ENCODE measurements at places on chromosomes 3 and 15.

DNA sequence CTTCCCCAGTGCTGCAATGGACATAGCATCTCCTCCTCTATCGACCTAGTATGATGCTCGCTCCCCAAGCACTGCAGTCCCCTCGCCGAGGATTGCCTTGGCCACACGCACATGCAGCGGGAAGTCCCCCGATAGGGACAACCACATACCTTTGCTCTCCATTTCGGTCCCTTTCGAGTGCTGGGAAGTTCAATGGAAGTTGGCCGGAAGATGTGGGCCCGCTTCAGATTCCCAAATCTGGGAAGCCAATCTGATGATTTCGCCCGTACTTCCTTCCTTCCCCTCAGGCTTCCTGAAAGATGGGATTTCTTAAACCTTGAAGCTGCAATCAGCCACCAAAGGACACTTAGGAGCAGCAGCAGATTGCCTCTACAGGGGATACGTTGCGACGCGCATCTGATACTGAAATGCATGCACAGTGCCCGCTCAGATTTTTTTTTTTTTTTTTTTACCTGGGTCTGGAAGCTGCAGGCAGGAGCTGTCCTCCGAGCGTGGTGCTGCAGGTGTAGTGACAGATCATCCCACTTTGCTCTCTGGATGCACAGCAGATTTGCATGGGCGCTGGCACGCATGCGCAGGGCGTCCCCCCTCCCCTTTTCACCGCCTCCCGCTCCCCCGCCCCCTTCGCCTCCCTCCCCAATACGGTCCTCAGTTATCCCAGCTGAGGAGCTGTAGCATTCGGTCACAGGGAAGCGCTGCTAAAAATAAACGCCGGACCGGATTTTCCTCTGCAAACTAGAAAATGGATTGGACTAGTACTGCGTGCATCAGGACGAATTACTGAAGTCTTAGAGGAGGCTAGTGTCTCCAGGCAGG is at the start of gene FGF12:
Gene FGF12, minus strand, starts transcription at position 510 of the 816 bp plus-strand sequence.
- no peak for DNase-seq

DNA sequence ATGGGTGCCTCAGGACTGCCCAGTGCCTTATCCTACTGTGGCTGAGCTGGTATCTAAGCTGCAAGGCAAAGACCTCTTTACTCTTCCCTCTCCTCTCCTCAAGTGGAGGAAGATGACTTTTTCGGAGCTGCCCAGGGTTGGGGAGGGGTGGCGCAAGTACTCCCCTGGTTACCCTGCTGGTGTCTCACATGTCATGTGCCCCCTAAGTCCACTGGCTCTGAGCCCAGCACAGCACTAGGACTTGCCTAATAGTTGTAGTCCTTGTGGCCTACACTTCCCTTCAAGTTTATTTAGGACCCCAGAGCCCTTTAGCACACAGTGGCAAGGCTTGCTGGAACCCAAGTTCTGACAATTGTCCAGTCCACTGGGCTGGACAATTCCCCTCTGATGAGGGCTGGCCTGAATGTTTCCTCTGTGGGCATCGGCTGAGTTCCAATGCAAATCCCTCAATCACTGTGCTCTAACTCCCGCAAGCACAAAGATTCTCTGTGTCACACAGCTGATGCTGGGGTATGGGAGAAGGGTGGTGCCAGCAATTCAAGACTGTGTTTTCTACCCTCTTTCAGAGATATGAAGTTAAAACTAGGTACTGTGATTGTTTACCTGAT is 60.4 kb downstream of the UQCC5 start:
- no peak for DNase-seq

DNA sequence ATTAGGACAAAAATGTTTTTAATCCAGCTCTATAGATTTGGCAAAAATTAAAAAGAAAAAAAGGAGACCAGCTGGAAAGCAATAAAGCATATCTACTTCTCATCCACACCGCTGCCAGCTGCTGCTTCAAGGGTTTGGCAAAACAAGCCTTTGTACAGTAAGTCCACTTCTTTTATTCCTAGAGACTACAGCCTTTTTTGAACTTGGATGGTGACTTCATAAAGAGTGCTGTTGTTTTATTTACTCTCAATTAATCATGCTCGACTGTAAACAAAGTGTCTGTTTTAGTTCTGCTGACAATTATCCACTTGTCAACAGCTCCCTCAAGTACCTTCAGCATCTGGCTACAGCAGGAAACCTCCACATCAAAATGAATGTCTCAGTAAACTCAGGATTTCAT is 12.3 kb upstream of the FOXB1 start:
- no peak for DNase-seq

GRCh38 chr3:46609212-46609721 is 3.1 kb upstream of the FAM240A start:
- no peak for DNase-seq

- no peak for DNase-seq
Measured at GRCh38 chr15:78050441-78050809, 27.1 kb downstream of the TBC1D2B start.

DNA sequence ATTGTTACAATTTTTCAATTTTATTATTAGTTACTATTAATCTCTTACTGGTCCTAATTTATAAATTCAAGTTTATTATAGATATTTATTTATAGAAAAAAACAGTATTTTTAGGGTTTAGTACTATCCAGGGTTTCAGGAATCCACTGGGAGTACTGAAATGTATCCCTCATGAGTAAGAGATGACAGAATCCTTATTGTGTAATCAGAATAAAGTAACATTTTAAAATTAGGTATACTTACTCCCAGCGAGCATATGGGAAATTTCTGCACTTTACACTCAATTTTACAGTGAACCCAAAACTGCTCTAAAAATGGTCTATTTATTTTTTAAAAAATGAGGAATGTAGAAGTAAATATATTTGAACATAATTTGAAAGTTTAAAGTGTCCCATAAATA is 202.7 kb downstream of the CGGBP1 start:
- DNase-seq, result no peak

- DNase-seq, result no peak
Measured at GRCh38 chr3:140006331-140006730, 71.3 kb downstream of the CLSTN2 start.

GRCh38 chr3:108548304-108548703 is 37.9 kb upstream of the MYH15 start:
- DNase-seq, result no peak

- DNase-seq, result peak; percentile 38
Measured at GRCh38 chr3:188916934-188917401, 254.8 kb upstream of the TPRG1 start.

DNA sequence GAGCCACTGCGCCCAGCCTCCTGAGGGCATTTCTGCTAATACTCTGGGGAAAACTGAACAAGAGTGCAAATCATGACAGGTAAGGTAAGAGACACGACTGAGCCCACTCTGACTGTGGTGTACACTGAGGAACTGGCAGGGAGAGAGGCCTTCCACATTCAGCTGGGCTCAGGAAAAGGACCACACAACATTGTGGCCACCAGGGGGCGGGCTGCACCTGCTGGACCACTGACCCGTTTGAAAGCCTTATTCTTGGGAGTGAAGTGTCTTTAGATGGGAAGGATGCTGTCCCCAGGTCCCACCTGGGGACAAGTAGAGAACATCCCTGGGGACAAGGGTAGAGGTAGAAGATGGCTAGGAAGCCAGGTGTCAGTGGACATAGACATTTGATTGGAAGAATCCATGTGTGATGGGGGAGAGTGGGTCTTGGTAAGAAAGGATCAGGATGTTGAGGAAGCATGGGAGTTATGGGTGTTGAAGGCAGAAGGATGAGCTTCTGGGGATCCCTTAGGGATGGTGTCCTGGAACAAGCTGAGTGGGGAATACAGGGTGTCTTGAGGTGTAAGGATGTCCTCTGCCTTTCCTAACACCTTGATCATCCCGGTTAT is 6.2 kb upstream of the CTDSPL start:
- DNase-seq, result peak; percentile 67

- no peak for DNase-seq
Measured at GRCh38 chr3:87797872-87798566, 260.8 kb downstream of the CGGBP1 start.

DNA sequence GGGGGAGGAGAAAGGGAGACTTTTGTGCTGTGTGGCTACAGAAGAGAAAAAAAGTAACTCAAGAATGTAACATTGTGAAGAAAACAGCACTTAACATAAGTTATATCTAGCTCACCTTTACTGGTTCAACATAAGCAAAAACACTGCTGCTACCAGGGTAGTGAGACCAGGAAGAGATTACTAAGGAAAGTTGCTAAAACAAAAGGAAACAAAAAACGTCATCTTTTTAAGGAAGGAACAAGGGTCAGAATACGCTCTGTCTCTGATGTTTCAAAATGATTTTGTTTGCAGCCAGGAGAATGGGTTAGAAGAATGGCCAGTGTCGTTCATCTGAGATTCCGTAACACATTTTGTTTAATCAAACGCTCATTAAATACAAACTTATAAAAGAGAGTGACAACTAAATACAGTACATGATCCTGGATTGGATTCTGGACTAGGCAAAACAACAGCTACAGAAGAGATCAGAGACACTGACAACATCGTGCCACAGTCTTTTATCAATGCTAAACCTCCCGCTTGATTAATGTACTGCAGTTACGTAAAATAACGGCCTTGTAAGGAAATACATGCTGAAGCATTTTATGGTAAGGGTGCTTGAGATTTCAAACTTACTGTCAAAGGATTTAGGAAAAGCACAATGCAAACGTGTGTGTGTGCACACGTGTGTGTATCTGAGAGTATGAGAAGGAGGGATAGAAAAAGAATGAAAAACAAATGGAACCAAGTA is 67.7 kb downstream of the FOXP1 start:
- no peak for DNase-seq

- peak; percentile 94 for DNase-seq
Measured at GRCh38 chr15:40367686-40368611, 9.9 kb downstream of the DISP2 start.

DNA sequence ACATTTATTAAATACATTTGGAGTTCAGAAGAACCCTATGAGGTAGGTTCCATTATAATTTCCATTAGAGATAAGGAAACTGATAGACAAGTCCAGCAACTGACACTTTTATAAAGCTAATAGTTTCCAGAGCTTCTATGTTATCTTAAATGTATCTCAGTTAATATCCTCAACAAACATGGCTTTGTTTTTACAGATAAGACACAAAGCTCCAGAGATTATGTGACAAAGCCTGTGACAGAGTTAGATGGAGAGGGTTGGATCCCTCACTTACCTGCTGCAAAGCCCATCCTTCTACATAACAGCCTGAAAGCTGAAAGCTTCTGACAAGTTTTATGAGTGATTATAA is 473 bp upstream of the COMMD2 start:
- DNase-seq, result no peak

Measured in CD4-positive, alpha-beta T cell treated with Interleukin-17A for 1 hour (primary cell).